ENCODE measurements at places on chromosomes 5 and 9.
A peak's percentile ranks its signal among the peaks of the same experiment; 100 is the strongest.

- no peak for DNase-seq
Observed at GRCh38 chr5:171710451-171711024, 75.1 kb upstream of the SMIM23 start.

- DNase-seq, result no peak
Observed at GRCh38 chr9:69857828-69858227, 37.2 kb downstream of the CFAP95 start.

GRCh38 chr5:181186986-181187499 lies 18.0 kb downstream of the TRIM7 start:
- no peak for DNase-seq

- DNase-seq, result no peak
Observed at GRCh38 chr5:146633323-146633764, 117.4 kb upstream of the GPR151 start.

- no peak for DNase-seq
Observed at GRCh38 chr5:143110591-143110990, 292.9 kb downstream of the NR3C1 start.

- DNase-seq, result no peak
Observed at GRCh38 chr9:105414947-105415661, 32.7 kb upstream of the FSD1L start.

- DNase-seq, result no peak
Observed at GRCh38 chr5:131382407-131383395, 118.8 kb downstream of the CDC42SE2 start.

DNA sequence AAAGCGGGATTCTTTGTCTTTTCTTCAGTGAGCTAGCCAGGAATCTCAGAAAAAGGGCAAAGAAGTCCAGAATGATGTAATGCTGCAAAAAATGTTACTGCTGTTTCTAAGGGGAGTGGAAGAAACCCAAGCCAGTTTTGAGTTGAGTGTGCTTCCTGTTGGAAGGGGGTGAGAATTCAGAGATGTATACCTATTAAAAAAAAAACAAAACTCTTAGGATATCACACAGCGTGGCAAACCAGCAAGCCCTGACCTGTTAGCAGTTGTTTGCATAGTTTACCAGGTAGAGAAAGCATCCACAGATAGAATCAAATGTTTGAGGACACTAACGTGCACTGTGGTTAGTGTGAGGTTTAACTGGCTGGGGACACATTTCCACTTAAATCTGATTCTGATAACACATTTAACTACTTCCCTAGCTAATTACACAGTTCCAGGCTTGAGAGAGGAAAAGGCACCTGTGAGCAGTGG lies 11.4 kb downstream of the BASP1 start:
- no peak for DNase-seq

GRCh38 chr5:152505442-152506042 lies 100.5 kb upstream of the NMUR2 start:
- peak; percentile 9 for DNase-seq

DNA sequence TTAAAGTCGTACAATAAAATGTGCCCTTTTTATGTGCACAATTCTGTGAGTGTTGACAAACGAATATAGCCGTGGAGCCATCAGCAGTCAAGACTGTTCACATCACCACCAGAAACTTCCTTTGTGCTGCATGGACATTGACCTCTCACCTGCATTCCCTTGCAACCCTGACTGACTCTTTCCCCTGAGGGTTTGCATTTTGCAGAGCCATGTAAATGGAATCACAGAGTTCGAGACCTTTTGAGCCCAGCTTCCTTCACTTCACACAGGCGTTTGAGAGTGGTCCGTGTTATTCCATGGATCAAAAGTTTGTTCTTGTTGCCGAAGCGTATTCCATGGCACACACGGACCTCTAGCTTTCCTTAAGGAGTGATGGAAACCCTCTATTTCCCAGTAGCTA lies 328.2 kb downstream of the DRD1 start:
- no peak for DNase-seq

DNA sequence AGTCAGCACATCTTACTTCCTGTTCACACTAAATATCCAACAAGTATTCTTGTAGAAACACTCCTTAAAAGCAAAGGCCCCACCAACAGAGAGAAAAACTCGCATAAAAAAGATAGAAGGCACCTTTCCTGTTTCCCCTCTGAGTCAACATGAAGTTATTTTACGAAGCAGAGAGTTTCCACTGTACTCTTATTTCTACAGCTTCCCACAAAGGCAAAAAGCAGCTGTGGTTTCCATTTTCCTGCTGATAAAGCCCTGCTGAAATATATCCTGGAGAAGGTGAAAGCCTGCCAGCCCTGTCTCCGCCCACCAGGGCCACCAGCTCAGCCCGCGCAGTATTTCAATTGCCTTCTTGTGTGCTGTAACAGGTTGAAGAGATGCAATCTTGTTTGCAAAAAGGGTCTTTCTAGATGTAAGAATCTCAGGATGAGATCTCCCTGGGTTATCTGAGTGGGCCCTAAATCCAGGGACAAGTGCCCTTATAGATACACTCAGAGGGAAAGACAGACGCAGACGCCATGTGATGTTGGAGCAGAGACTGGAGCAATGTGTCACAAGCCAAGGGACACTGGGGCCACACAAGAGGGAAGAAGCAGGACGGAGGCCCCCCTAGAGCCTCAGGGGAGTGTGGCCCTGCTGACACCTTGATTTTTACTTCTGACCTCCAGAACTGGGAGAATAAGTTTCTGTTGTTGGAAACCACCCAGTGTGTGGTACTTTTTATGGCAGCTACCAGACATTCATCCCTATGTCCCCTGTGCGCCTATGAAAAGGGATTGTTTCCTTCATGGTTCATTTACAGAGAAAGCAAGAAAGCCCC lies 19.9 kb downstream of the SEMA4D start:
- DNase-seq, result no peak

GRCh38 chr5:55136521-55136920 lies 23.4 kb upstream of the GPX8 start:
- DNase-seq, result no peak

GRCh38 chr5:103244398-103244797 lies 14.2 kb upstream of the MACIR start:
- DNase-seq, result no peak

- no peak for DNase-seq
Observed at GRCh38 chr5:41575110-41575779, 64.8 kb upstream of the PLCXD3 start.
